ENCODE measurements at places on chromosomes 12 and 14.

GRCh38 chr12:3644104-3644503 lies 108.8 kb downstream of the CRACR2A start:
- no peak for DNase-seq

- DNase-seq = no peak
Observed at GRCh38 chr14:103542605-103543088, 13.7 kb downstream of the TRMT61A start.

- DNase-seq = no peak
Observed at GRCh38 chr14:32697114-32697513, 241.6 kb upstream of the NPAS3 start.

- peak; percentile 12 for DNase-seq
Observed at GRCh38 chr12:113700943-113701342, 229.3 kb upstream of the LHX5 start.

DNA sequence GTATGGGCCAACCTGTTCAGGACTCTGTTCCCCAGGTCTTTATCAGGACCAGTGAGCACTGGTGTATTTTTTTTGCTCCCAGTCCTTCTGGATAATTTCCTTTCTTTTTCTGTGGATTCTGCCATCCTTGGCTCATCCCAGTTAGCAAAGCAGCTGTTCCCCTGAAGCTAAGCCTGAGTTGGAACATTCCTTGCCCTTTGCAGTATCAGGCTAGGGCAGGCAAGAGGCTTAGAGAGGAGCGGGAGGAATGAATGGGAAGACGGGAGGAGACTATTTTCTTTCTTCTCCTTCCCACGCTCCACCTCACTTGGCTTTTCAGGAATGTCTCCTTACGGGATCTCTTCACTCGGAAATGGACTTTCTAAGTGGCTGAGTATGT lies 29.2 kb downstream of the ERG28 start:
- no peak for DNase-seq

DNA sequence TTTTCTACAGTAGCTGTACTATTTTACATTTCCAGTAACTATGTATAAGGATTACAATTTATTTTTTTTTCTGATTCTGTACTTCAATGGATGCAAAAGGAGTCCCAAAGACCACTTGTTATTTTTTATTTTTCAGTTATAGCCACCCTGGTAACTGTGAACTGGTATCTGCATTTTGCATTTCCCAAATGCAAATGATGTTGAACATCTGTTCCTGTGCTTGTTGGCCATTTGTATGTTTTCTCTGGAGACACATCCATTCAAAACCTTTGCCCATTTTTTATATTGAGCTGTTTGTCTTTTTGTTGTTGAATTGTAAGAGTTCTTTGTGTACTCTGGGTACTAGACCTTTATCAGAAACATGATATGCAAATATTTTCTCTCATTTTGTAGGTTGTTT lies 485.6 kb downstream of the LRIG3 start:
- DNase-seq = no peak

GRCh38 chr14:68369281-68370056 lies 423.4 kb downstream of the ZFP36L1 start:
- DNase-seq = no peak

GRCh38 chr12:113202300-113203075 lies 17.0 kb downstream of the RITA1 start:
- no peak for DNase-seq

GRCh38 chr12:25449007-25449406 lies 104.1 kb downstream of the LMNTD1 start:
- DNase-seq = no peak

DNA sequence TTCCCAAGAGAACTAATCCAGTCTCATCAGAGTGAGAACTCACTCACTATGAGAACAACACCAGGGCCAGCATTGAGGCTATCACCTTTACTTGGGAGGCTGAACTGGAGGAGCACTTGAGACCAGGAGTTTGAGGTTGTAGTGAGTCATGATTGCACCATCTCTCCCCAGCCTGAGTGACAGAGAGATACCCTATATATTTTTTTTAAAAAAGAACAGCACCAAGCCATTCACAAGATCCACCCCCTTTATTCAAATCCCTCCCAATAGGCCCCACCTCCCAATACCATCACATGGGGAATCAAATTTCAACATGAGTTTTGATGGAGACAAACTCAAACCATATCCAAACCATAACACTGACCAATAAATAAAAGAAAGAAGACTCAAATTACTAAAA lies 3.7 kb upstream of the TMX1 start:
- peak; percentile 44 for DNase-seq

GRCh38 chr12:109126784-109127183 lies 10.4 kb downstream of the ACACB start:
- DNase-seq = no peak

DNA sequence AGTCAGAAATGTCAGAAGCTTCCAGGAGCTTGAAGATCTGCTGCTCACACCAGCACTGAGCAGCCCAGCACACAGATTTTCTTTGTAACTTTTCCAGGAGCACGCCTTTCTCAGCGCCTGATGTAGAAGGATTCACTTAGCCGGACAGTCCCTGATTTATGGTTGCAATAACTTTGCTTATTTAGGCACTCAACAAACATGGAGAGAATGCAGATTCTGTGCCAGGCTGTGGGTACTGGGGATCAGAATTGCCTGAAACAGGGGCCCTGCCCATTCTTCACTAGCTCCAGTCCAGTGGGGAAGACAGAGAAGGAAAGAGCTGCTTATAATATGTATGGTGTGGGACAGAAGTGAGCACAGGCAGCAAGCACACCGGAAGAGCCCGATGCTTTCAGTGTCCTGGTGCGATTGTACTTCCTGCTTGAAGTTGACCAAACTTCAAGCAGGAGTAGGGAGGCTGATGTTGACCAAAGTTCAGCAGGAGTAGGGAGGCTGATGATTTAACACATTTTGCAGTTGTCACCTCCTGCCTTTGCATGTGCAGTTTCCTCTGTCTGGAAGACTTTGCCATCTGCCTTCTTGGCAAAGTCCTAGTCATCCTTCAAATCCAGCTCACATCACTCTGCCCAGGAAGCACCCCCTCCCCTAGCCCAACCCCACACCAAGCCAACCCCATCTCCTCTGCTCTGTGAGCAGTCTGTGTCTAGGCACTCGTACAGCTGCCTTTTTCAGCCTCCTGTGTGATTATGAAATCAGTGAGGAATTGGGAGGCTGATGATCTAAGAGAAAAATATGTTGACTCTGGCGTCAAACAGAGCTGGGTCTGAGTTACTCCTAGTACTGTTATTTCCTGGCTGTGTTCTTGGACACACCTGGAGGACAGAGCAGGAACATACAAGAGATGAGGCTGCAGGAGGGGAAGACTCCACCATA lies 12.0 kb upstream of the PRIMA1 start:
- no peak for DNase-seq
